ENCODE measurements at places on chromosomes 2 and 18. TPM values are rescaled to one million over a fixed set of nuclear protein-coding genes. Genes with fewer than 3 reads are reported as not detected.

- DNase-seq: no peak
Measured at GRCh38 chr2:20091305-20091991, 40.0 kb upstream of the LAPTM4A start.

DNA sequence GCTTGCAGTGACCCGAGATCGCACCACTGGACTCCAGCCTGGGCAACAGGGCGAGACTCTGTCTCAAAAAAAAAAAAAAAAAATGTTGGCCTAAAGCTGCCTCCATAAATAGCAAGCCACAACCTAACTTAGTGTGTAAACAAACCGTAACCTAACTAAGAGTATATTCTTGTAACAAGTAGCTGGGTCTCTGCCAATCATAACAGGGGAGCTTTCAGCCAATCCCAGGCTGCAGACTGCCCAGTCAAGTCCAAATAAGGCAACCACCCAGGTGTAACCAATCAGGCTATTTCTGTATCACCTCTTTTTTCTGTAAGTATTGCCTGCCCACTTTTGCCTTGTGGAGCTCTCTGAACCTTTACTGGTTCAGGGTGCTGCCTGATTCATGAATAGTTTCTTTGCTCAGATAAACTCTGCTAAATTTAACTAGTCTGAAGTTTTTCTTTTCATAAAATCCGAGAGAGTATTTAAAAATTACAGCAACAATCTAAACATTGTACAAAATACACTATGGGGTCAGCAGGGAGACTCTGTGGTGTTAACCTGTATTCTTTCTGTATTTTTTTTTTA lies 4.5 kb downstream of the PSTPIP2 start:
- no peak for DNase-seq

DNA sequence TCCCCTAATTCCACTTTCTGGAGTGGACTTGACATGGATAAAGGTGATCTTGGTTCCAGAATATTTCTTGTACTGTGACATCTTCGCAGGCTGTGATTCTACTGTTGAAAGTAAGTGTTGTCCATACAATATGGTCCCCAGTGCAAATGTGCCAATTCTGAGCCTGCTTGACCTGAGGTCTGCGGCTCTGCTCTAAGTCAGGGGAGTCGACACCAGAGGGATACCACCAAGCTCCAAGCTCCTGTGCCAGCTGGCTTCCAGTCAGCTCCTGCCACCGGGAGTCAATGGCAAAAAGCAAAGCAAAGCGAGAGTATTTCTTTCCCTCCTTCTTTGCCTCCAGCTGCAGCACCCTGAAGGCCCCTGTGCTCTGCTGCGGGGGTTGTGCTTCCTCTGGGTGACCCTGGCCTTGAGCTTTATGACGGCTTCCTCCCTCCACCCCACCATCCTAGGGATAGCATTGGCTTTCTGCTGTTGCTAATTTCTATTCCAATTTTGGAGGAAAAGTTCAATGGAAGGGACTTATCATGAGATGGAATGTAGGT lies 50.4 kb downstream of the SLC35F5 start:
- no peak for DNase-seq

- DNase-seq: peak; percentile 45
Measured at GRCh38 chr2:100292022-100292580, 30.2 kb downstream of the LONRF2 start.

- DNase-seq: no peak
Measured at GRCh38 chr2:65595630-65596029, 163.2 kb upstream of the SPRED2 start.

- no peak for DNase-seq
Measured at GRCh38 chr2:37878536-37878935, 46.6 kb upstream of the RMDN2 start.

DNA sequence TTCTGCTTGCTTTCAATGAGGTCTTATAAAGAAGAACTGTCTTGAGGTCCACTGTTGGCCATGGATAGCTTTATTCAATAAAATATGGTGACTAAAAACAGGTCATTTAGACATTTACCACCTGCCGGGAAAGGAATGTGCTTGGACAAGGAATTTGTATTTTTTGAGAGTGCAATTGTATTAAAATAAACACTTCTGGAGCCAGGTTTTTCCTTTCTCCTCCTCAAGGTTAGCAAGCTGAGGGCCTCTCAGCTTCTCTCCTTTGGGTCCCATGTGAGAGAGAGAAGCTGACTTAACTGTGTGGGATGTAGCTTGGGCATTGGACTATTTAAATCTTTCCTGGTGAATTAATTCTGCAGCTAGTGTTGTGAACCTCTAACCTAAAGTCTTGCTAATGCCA lies 321.0 kb downstream of the MEIS1 start:
- no peak for DNase-seq

GRCh38 chr2:40450066-40450795 lies 1.7 kb downstream of the SLC8A1 start:
- no peak for DNase-seq

DNA sequence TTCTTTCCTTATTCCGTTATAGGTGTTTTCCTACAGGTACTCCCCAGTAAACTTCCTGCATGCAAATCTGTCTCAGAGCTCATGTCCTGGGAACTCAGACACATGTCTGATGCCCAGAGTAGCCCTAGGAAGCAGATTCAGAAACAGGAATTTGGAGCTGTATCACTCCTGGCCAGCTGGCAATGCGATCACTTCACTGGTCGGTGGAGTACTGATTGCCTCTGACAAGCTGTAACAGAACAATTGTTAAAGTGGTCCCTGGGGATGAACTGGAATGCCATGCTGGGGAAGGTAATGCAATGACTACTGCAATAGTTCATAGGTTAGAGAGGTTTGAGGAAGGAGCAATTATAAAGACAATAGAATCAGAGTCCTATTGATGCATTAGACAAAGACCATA lies 131.6 kb upstream of the DOCK10 start:
- DNase-seq: no peak

GRCh38 chr2:216319771-216320170 lies 52.5 kb downstream of the MARCHF4 start:
- DNase-seq: no peak

DNA sequence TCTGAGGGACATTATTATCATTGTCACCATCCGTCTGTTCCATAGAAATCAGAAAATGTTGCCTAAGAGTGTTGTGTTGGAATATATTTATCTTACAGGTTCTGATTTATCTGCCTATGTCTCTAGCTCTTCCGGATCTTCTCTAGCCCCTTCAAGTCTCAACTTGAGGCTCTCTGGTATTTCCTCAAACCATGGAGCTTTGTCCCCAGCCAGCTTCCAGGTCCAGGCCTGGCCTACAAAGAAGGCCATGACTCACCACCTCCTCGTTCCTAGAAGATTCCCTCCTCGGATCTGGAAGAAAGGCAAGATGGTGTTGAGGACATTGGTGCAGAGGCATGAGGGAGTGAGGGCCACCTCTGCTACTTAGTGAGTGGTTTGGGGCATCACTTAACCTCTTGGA lies 122.1 kb upstream of the TRIB2 start:
- no peak for DNase-seq

- DNase-seq: no peak
Measured at GRCh38 chr2:9657083-9657482, 26.3 kb upstream of the YWHAQ start.

DNA sequence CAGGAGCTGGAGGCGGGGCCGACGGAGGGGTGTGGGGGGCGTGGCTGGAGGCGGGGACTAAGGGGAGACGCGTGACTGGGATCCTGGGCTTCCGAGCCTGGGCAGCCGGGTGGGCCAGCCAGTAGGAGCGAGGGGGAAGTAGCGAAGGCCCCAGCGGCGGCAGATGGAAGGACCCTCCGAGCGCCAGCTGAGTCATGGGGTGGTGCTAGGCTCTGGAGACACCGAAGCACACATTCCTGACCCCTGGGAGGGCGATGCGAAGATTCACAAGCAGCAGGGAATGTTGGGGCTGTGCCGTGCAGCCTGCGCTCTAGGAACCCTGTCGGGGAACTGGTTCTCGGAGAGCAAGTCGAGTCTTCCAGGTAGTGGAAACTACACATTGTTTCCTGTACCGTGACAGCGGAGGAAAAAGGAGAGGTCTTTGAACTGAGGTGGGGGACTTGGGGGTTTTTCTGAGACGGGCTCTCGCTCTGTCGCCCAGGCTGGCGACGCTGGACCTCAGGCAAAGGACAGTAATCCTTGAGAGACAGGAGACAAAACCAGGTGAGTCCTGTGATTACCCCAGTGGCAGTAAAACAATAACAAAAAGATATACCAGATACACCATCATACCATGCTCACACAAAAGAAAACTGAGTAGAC lies 650 bp upstream of the AFG3L2 start:
- no peak for DNase-seq

- no peak for DNase-seq
Measured at GRCh38 chr2:120398051-120398995, 52.4 kb downstream of the INHBB start.

DNA sequence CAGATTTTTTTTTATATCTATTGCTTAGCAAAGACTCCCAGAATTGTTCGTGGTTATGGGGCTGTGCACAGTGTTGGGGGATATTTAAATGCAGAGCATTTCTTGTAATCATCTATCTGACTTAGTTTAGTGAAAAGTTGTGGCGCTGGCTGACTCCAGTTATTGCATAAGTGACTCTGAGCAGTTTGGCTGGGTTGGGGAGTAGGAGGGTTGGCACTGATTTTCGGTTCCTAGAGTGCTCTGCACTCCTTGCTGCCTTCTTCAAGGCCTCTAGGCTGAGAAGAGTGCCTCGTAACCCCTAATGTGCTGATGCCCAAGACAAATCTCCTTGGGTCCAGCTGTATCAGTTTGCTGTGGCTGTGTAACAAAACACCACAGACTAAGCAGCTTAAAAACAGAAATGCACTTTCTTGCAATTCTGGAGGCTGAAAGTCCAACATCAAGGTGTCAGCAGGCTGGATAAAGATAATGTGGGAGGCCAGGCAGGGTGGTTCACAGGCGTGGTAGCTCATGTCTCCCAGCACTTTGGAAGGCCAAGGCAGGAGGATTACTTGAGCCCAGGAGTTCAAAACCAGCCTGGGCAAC lies 6.5 kb upstream of the IMPA2 start:
- no peak for DNase-seq

GRCh38 chr2:200479692-200480265 lies 30.1 kb downstream of the KCTD18 start:
- no peak for DNase-seq

- no peak for DNase-seq
Measured at GRCh38 chr18:2442726-2443275, 128.5 kb downstream of the METTL4 start.

- DNase-seq: no peak
Measured at GRCh38 chr2:159895258-159896065, 97.5 kb upstream of the CD302 start.

DNA sequence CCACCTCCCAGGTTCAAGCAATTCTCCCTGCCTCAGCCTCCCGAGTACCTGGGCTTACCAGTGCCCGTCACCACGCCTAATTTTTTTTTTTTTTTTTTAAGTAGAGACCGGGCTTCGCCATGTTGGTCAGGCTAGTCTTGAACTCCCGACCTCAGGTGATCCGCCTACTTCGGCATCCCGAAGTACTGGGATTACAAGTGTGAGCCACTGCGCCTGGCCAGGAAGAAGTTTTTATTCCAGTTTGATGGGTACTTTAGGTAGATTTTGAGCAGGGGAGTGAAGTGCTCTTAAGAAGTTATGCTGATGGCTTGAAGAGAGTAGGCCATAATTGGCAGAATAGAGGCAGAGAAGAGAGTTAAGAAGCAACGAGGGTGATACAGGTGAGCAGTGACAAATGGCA lies 25.3 kb downstream of the FZD5 start:
- no peak for DNase-seq

DNA sequence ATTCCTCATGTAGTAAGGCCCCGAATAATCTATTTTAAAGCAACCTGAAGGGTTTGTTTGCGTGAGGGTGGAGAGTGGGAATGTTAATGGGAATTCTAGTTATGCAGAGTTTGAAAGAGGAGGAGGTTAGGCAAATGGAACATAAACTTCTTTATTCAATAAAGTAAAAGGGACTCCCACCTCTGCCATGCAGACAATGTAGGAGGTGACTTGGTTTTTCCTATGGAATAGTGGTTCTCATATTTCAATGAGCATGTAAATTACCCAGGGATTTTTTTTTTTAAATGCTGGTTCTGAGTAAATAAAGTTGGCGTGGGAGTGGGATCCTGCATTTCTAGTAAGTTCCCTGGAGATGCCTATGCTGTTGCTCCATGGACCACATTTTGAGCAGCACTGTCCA lies 367.9 kb downstream of the THSD7B start:
- DNase-seq: no peak

DNA sequence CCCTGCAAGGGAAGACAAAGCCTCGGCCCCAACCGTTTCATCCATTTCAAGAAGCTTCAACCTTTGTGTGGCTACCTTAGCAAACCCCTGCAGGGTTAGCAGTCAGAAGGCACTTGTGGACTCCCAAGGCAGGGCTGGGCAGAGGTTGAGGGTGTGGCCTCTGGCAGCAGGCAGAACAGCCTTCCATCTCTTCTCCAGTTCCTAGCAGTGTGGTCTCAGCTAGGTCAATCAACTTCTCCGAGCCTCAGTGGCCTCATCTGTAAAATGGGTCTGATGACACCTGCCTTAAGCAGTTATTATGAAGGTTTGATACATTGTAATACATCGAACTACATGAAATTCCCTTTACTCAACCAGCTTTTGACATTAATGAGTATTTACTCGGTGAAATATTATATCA lies 6.8 kb upstream of the PRSS56 start:
- DNase-seq: no peak

- DNase-seq: no peak
Measured at GRCh38 chr2:15200581-15200980, 360.6 kb downstream of the NBAS start.

GRCh38 chr2:101830555-101830954 lies 133.0 kb downstream of the MAP4K4 start:
- no peak for DNase-seq

DNA sequence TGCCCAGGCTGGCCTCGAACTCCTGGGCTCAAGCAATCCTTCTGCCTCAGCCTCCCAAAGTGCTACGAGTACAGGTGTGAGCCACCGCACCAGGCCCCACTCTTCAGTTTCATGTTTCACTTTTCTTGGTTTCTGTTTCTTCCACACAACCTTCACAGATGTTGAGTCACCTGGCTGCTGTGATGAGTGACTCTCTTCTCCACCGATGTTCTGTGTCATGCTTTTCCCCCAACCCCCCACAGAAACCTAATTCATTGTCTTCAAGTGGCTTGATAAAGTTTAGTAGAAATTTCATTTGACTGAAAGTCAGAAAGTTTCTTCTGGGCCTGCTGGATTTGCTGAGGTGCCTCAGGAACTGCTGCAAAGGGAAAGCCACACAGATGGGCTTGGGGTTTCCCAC lies 78.5 kb downstream of the SPHKAP start:
- no peak for DNase-seq

GRCh38 chr2:189074506-189074905 lies 100.3 kb downstream of the COL3A1 start:
- no peak for DNase-seq

GRCh38 chr2:30732376-30732775 lies 74.9 kb downstream of the CAPN13 start:
- DNase-seq: no peak

GRCh38 chr18:60209042-60209441 lies 163.5 kb downstream of the MC4R start:
- DNase-seq: no peak

GRCh38 chr2:116669782-116670181 lies 1144.7 kb upstream of the DDX18 start:
- DNase-seq: no peak

TSPYL6 gene
- not detected for total RNA-seq

SNRPD1 gene
- total RNA-seq: 164 TPM

SCYGR4 gene
- total RNA-seq: not detected

ALPI gene
- not detected for total RNA-seq

LIPG gene
- total RNA-seq: 0.59 TPM

B3GNT7 gene
- total RNA-seq: 0.05 TPM

MYCN gene
- total RNA-seq: not detected

SCN1A gene
- not detected for total RNA-seq

CHST9 gene
- total RNA-seq: not detected

PAIP2B gene
- 0.84 TPM for total RNA-seq

All from activated T-helper 2 cell treated with anti-CD3 and anti-CD28 coated beads, Interferon-gamma antibody, Interleukin-2, Interleukin-4, amounts not matched to agents 10 μg/mL and 5 μg/mL and 100 μg/mL, durations not matched to agents 14 hours and 24 hours and 36 hours (primary cell).